ENCODE measurements at places on chromosomes 12 and 14.

DNA sequence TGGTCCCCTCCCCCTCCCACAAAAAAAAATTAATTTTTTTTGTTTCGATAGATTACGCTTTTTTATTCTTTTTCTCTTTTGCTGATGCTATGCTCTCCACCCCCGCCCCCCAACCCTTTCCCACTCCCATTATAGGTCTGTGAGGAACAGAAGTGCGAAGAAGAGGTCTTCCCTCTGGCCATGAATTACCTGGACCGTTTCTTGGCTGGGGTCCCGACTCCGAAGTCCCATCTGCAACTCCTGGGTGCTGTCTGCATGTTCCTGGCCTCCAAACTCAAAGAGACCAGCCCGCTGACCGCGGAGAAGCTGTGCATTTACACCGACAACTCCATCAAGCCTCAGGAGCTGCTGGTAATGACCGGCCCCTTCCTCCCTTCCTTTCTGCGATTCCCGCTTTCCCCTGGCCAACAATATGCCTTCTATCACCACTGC, 2.3 kb downstream of the CCND2 start:
- DNase-seq = no peak

DNA sequence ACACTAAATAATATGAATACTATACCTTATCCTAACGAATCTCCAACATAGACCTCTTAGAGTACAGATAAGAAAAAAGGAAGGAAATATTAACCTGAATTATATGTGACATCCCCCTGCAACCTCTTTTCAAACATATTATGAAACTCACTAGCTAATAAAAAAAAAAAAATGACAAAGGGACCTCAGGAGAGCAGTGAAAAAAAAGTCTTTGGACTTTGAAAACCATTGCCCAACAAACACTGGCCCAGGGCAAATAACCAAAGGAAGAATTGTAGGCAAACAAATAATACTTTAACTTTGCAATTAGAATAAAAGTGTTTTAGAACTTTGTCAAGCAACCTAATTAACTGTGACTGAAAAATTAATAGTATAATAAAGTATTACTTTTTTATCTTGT, 7.7 kb downstream of the SOX5 start:
- DNase-seq = no peak

DNA sequence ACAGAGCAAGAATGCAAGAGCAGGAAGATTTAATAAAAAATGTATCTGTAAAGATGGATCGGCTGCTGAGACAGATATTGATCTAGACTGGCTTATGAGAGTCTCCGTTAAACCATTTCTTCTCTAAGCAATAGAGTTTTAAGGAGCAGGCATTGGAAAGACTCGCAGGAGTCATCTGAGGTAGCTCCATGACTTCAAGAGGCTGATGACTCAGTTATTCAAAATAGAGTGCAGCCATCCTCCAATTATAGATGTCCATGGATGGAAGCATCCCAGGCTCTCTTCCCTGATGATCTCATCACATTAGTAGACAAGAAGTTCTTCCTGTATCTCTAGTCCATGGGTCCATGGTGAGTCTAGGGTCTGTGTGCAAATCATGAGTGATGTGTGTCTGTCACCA, 638.3 kb upstream of the TMEM132C start:
- no peak for DNase-seq

GRCh38 chr12:101430456-101430855, 22.9 kb upstream of the ARL1 start:
- no peak for DNase-seq

GRCh38 chr14:92994131-92994676, 71.3 kb downstream of the CHGA start:
- DNase-seq = no peak

- no peak for DNase-seq
Observed at GRCh38 chr12:70876952-70877351, 43.6 kb downstream of the PTPRR start.

DNA sequence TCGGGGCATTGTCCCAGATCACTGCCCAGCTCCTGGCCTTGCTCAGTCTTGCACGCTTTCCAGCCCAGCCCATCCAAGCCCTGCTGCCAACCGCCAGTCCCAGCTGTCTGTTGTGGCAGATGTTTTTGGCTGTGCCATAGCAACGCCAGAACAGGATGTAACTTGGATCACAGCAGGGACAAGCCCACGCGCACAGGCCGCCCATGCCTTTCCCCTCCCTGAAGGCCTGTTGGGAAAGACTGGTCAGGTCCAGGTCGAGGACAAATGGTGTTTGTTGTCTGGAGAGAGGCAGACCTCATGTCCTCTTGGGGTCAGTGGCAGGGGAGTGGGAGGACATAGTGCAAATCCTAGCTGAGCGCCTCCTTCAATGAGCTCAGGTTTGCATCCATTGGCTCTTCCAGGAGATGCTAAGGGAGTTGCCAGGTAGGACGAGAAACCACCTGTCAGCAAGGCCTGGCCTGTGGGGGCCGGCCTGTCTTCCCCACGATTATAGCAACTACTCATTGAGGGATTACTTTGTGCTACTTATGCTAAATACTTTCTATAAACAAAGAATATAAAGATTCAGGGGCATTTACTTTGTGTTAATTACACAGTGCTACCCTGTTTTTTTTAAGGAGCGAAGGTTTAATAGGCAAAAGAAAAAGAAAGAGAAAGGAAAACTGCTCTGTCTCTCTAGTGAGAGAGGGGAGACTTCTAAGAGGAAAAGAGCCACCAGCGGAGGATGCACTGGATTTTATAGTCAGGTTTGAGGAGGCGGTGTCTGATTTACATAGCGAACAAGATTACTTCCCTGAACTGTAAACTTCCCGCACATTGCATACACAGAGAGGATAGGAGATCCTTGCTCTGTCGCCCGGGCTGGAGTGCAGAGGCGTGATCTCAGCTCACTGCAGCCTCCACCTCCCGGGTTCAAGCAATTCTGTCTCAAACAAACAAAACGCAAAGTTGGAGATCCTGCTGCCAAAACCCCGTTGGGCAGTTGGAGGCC, 42.8 kb upstream of the CORO1C start:
- DNase-seq = peak; percentile 43

GRCh38 chr12:64064706-64065105, 157.4 kb downstream of the KICS2 start:
- no peak for DNase-seq

- no peak for DNase-seq
Observed at GRCh38 chr12:131530422-131530821, 180.5 kb upstream of the SFSWAP start.

GRCh38 chr14:76257842-76258397, 106.2 kb downstream of the GPATCH2L start:
- DNase-seq = no peak

All from omental fat pad (tissue), 4 donors.